ENCODE measurements at places on chromosomes 5 and 9. TPM values are rescaled to one million over a fixed set of nuclear protein-coding genes. Genes with fewer than 3 reads are reported as not detected.

- no peak for DNase-seq
These were observed 33.4 kb downstream of the FAXDC2 start for GRCh38 chr5:154816891-154817492.

DNA sequence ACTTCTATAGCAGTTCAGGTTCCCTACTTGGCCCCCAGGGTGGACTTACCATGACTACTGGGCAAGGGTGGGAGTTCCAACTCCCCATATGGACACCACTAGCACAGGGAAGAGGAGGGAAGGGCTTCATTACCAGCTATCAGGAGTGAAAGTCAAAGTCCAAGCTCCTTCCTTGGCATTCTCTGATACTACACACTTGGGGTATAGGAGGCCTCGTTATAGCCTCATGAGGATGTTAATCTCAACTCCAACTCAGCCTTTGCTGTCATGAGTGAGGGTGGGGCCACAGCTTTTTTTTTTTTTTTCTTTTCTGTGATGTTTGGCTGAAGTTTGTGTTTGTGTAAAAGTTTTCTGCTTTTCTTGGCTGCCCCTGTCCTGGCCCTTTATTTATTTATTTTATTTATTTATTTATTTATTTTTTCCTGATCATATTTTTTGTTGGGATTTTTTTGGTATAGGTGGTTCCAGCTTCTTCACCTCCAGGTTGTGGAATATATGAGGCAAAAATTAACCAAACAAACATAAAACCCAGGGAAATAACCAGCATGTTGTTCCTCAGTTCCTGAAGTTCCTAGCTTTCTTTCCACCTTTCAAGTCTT, 8.7 kb downstream of the GARIN3 start:
- peak; percentile 50 for DNase-seq

- no peak for DNase-seq
These were observed 17.7 kb upstream of the NRG2 start for GRCh38 chr5:140060816-140061215.

DNA sequence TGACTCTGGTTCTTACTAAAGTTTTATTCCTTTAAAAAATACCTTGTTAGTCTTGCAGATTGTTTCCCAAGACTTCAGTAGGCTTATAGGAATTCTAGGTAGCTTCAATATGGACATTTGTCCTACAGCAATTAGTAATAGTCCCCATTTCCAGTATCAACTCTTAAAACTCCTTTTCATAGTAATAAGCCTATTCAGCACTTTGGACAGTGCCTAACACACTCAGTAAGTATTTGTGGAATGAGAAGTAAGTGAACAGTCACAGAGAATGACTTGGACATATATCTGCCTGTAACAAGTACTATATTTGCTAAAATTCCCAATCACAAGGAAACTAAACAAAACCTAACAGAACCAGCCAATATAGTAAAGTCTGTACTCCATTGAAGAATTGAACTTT, 1291.8 kb upstream of the DMAC1 start:
- no peak for DNase-seq

- peak; percentile 97 for DNase-seq
These were observed 138.1 kb downstream of the C9orf50 start for GRCh38 chr9:129482521-129483414.

DNA sequence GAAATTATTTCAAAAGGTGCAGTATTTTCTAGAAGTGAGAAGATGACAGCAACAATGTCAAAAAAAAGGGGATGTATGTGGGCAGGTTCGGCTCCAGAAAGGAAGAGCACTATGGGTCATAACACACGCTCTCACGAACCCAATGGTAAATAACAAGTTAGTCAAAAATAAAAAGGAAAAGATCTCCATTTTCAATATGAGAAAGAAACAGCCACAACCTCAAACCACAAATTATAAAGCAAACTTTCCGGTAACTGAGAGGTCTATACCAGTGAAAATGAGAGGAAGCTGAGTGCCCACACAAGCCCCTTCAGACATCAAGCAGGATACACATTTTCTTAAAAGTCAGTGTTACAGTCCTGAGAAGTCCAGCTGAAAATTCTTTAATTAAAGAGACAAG, 398.5 kb upstream of the RPS23 start:
- DNase-seq: no peak

- no peak for DNase-seq
These were observed 74.4 kb upstream of the SHISAL2B start for GRCh38 chr5:64615895-64616294.

DNA sequence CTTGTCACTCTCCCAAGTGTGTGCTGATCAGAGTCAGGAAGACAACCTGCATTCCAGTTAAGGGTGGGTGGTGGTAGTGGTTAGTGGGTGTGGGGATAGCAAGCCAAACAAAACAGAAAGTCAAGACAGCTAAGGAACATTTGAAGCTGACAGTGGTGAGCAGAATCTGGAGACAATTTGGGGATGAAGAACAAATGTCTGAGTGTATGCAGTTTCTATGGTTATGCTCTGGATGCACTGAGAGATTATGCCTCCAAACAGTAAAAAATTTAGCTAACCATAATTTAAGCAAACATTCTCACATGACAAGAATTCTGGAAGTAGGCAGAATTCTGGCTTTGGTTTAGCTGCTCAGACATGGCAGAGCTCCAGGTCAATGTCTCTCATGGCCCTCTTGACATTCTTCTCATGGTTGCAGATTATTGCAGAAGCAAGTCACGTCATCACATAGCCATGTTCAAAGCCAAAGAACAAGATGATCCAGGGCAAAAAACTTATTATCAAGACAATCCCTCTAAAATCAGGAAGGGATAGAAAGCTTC, 148.7 kb downstream of the LURAP1L start:
- DNase-seq: no peak

- no peak for DNase-seq
These were observed 77.3 kb upstream of the SREK1 start for GRCh38 chr5:66066826-66067225.

GRCh38 chr9:27212191-27212590, 84.8 kb downstream of the EQTN start:
- no peak for DNase-seq

GRCh38 chr9:20477940-20478620, 144.2 kb downstream of the MLLT3 start:
- no peak for DNase-seq

DNA sequence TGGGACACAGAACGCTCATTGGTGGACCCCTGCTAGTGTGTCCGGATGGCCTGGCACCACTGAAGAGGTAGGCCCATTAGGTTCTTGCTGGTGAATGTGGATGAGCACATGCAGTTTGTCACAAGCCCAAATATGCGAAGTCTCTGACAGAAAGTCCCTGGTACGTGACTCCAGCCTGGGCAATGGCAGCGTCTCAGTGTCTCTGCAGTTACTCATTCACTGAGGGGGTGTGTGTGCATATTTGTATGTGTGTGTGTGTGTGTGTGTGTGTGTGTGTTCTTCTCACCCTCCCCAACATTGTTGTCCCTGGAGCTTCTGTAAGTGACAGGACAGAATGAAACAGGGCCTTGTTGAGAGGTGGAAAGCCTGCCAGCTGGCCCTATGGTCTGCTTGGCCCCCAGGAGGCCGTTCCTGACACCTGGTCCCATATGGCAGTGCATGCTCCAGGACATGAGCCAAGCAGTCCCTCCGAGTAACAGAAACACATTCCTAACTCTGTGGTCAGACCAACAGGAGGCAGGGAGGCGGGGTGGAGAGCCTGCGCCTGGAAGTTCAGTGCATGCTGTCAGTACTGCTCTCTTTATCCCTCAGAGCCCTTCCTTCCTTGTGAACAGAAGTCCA, 169.9 kb downstream of the SLC28A3 start:
- peak; percentile 96 for DNase-seq

GRCh38 chr9:104075801-104076753, 18.0 kb upstream of the SMC2 start:
- no peak for DNase-seq

DNA sequence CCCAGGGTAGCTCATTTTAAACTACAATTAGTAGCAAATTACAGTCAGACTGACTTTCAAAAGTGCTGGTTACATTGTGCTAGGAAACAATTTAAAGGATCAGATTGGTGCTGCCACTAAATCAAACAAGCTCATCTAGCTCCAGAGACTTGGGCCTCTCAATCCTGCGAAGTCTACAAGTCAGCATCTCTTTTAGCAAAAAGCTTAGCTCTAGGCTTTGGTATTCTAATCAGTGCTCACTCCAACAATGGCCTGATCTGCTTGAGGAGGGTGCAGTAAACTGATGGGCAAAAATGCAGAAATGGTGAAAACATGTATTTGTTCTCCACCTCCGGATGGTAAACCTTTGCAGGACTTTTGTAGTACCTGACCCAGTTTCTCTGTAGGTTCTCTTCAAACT, 47.0 kb upstream of the SEMA6A start:
- DNase-seq: no peak

- no peak for DNase-seq
These were observed 5.8 kb upstream of the HAND1 start for GRCh38 chr5:154483654-154484392.

GRCh38 chr5:124193371-124193789, 553.1 kb downstream of the ZNF608 start:
- DNase-seq: no peak

DNA sequence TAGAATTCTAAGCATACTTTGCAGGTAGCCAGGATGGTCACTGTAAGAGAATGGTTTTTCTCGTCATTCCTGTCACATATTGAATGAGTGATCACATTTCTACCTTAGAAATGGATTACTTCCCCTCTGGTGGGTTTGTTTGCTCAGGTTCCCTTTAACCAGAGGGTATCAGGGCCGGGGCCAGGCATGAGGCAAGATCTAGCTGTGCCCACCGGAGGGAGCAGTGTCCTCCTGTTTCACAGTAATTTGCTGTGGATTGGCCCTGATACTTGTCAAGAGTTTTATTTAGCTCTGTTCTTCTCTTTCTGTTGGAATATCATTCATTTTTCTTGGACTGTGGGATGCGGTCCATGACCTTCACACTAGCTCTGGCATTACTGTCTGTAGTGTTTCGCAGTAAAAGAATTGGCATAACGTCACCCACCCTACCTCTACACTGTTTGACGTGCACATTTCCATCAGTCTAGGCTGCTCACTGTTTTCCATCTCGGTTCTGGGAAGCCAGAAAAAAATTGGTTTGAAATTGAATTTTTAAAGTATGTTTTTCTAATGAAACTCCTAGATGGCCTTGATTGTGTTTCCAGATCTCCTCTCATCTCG, 42.4 kb upstream of the ZBED3 start:
- no peak for DNase-seq

The CLIC3 gene
- total RNA-seq: 2.5 TPM

The NIPAL4 gene
- 2.4 TPM for total RNA-seq

The IRX2 gene
- total RNA-seq: 0.26 TPM

The PLCXD3 gene
- 2.0 TPM for total RNA-seq

The MVB12B gene
- 22.3 TPM for total RNA-seq

The DDX4 gene
- not detected for total RNA-seq

The ZNF354C gene
- total RNA-seq: 5.0 TPM

The SWI5 gene
- total RNA-seq: 26.6 TPM

The TEX53 gene
- not detected for total RNA-seq

The PLPP6 gene
- total RNA-seq: 6.3 TPM

The HTR1A gene
- not detected for total RNA-seq

The THBS4 gene
- total RNA-seq: 25.6 TPM

The SPATA6L gene
- total RNA-seq: 0.99 TPM

Measured in esophagus muscularis mucosa (tissue), 4 donors.